CD4-positive, CD25-positive, alpha-beta regulatory T cell (primary cell): ENCODE measurements at places on chromosomes 2 and 18. TPM values are rescaled to one million over a fixed set of nuclear protein-coding genes. Genes with fewer than 3 reads are reported as not detected.

DNA sequence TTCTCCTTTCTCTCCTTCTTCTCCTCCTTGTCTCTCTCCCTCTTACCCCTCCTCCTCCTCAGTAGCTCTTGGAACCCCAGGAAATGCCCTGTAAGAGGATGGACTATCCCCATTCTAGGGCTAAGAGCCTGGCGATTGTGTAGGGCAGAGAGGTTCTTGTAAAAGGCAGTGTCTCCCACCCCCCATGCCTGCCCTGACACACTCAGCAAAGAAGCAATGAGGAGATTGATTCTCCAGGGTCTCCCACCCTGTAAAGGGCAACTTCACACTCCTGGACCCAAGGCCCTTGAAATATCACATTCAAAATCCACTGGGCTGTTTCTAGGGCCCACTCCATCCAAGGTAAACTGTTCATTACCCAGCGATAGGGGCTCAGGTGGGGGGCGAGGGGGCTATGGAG is 144.1 kb downstream of the INSIG2 start:
- no peak for DNase-seq

GRCh38 chr2:25838152-25838756 is 40.0 kb downstream of the ASXL2 start:
- no peak for DNase-seq

GRCh38 chr2:118607641-118608040 is 239.8 kb downstream of the EN1 start:
- DNase-seq, result no peak

DNA sequence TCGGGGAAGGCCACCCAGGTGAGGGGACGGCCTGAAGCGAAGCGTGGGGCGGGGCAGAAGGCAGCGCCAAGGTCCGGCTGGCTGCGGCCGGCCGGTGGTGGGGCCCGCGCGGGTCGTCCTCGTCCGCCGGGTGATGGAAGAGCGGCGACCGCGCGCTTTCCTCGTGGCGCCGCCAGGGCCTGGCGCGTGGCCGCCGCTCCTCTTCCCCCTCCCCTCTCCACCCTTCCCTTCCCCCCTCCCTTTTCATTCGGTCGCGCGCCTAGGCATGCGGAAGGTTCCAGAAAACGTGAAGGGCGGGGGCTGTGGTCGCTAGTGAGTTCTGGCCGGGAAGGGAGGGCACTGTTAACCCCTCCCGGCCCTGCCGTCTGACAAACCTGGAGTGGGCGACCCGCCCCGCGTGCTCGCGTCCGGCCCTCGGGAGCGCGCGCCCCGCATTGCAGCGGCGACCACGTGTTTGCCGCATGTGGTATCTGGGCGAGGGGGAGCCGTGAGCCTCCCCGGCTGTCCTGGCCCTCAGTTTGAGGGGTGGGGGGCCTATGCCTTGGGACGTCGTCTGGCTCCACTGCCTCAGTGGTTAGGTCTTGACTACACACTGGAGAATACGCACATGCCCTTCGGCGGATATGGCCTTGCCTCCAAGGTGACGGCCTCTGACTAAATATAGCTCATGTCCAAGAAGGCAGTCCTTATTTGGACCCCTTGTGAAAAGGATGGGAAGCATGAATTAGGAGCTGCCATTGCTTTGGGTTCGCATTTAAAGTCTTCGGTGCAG is 579 bp downstream of the MAT2A start:
- DNase-seq, result peak; percentile 77

DNA sequence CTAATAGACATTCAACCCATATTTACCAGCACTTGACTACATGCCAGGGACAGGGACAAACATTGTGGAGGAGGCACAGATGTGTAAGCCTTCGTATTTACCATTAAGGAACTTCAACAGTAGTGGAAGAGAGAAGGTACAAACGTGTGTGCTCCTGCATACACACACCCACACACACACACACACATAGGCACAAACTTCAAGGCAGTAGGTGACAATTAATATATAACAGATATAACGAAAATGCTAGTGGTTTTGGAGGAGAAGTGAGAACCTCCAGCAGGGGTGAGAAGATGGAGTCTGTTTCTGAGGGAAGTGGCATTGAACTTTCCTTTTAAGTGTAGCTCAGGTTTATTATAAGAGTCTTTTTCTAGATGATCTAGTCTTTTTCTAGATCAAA is 231.1 kb downstream of the SETBP1 start:
- DNase-seq, result no peak

DNA sequence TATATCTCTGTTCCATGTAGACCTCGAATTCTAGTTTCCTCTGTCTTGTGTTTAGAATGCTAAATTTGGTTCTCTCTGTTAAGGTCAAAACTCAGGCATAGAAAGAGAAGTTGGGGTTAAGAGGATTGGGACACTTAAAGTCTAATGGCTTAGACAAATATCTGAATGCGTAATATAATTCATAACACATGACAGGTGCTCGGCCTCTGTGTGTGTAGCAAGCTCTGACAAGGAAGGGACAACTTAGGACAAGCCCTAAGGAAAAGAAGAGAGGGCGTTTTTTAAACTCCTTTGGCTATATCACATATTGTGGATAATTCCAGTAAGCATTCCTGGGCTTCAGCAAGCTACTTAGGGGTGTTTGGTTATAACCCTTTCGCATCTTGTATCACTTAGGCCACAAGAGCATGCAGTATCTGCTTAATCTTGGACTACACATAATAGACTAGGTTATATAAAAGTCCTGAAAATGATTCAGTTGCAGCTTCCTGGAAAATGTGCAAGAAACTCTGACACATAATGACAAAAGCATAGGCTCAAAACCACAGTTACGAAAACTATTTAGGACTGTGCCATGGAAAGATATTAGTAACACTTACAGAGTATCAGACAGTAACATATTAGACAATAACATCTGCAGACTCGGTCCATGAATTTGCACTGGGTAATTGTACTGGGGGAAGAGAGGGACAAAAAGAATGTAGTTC is 16.1 kb upstream of the CREB1 start:
- no peak for DNase-seq

The CCDC178 gene
- polyA plus RNA-seq, result not detected

The TRIB2 gene
- 117 TPM for polyA plus RNA-seq
